Fibroblast of skin of right quadriceps (primary cell): ENCODE measurements at places on chromosomes 1 and 21.

GRCh38 chr1:156643049-156643777 is 1.3 kb downstream of the BCAN start:
- DNase-seq, result no peak

DNA sequence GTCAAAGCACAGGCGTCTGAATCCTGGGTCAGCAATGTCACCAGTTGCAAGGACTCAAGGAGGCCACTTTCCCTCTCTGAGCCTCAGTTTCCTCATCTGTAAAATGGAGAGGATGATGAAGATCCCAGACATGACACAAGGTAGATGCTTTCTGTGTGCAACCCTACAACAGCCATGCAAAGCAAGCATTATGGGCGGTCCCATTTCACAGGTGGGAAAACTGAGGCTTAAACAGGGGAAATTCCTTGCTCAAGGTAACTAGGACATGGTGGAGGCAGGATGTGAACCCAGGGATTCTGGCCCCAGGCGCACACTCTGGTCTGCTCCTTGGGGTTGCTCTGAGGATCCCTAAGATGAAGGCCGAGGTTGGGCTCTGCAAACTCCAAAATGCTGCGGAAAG is 311.0 kb downstream of the PTPRU start:
- DNase-seq, result no peak

- no peak for DNase-seq
Measured at GRCh38 chr1:150612014-150612345, 17.4 kb downstream of the ENSA start.

DNA sequence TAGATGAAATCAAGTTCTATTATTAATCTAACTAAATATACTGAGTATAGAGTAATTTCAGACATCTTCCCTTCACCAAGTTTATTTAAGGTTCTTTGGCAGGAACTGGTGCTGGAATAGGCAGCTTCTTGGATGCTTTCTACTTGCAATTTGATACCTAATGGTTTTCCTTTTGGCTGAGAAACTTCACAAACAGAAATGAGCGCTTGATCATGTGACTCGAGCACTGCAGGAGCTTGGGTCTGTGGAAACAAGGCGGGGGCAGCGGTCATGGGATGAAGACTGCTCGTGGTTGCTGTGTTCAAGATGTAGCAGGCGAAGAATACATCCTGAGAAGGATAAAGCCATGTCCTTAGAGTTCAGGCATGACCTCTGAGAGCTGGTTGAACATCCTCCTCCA is 136.8 kb downstream of the PTPRC start:
- peak; percentile 14 for DNase-seq

GRCh38 chr1:65751961-65752360 is 40.7 kb upstream of the PDE4B start:
- DNase-seq, result no peak

GRCh38 chr1:178490136-178490535 is 6.6 kb downstream of the CLEC20A start:
- no peak for DNase-seq

- no peak for DNase-seq
Measured at GRCh38 chr1:114094675-114095074, 59.0 kb downstream of the SYT6 start.

GRCh38 chr1:234564035-234565029 is 45.6 kb downstream of the IRF2BP2 start:
- DNase-seq, result peak; percentile 81

DNA sequence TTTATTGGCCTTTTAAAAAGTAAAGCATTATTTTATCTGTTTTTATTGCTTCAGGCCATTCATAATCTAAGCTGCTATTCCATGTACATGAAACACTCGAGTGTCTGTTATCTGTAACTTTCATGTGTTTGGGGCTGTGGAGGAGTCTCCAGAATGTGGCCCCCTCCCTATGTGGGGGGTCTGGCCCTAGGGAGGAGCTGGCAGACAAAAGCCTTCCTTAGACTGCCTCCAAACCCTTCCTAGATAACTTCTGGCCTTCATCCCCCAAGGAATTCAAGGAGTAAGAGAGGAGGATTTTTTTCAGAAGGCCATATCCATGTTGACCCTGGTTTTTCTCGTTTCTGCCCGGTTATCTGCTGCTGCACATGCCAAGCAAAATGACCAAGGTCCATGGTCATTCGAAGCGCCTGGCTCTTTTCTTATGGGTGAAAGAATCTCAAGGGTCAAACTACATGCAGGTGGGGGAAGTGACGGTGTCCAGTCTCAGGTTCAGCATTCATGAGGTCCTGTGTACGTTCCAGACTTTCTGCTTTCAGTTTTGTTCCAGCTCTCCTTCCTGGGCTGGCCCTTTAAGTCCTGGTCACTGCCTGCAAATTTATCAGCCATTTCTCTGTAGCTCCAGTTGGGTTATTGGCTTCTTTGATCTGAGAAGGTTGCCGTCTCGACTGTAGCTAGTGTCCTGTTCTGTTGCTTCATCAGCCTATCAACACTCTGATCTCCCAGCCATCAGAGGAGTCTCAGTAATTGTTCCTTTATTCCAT is 8.3 kb downstream of the TENT5C start:
- DNase-seq, result no peak

DNA sequence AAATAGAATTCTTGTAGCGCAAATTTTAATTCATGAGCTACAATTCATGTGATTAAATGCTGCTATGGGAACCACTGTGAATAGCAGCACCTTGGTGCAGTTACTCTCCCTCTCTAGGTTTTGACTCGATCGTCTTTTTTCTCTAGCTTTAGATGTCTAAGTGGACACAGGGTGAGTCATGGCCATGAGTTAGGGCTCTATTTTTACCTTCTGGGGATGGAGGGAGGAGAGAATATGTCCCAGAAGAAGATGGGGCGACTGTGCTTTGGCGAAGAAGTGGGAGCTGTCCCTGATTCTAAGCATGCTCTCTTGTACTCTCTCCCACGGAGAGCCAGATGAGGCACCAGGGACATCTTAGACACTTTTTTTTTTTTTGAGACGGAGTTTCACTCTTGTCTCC is 1.6 kb upstream of the OR2B11 start:
- DNase-seq, result no peak

DNA sequence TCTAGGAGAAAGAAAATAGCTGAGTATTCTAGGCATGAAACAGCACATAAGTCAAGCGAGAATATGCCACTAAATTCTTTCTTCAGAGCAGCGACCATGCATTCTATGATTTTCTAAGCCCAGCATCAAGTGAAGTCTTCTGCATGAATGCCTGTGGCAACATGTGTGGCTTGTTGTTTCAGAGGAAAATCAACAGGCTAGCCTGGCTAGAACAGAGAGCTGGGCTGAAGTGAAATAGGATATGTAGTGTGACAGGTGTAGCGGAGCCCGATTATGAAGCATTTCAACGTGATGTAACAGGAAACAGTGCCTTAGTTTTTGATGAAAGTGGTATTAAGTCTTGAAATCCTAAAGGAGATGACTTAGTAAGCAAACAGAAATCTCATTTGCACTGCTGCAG is 7.0 kb downstream of the CSDE1 start:
- no peak for DNase-seq

- no peak for DNase-seq
Measured at GRCh38 chr1:19535214-19535613, 49.9 kb upstream of the CAPZB start.

- peak; percentile 95 for DNase-seq
Measured at GRCh38 chr1:184056921-184057555, 5.5 kb downstream of the TSEN15 start.
